CD4-positive, alpha-beta T cell treated with Interleukin-2 at 100 ng/mL for 4 hours (primary cell): ENCODE measurements at places on chromosomes 7 and 10.

- no peak for DNase-seq
Measured at GRCh38 chr7:98681511-98681910, 64.4 kb downstream of the NPTX2 start.

DNA sequence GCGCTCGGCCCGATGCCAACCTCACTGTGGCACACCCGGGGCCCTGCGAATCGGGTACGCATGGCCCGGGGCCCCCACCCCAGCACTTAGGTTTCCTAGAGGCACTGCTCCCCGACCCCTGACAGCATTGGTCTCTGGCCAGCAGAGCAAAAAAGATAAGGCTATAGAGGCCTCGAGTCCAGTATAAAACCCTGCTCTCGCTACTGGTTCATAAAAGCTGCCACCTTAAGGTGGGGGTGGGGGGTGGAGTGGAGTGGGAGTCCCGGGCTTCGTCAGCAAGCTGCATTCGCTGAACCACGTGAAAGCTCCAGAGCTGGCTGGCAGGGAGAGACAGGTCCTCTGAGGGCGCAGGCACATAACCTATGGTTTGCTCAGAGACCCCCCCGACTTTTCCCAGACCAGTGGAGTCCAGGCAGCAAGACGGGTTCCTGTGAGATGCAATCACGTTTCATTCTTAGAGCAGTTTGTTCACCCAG is 1.3 kb downstream of the KAZALD1 start:
- DNase-seq: no peak

DNA sequence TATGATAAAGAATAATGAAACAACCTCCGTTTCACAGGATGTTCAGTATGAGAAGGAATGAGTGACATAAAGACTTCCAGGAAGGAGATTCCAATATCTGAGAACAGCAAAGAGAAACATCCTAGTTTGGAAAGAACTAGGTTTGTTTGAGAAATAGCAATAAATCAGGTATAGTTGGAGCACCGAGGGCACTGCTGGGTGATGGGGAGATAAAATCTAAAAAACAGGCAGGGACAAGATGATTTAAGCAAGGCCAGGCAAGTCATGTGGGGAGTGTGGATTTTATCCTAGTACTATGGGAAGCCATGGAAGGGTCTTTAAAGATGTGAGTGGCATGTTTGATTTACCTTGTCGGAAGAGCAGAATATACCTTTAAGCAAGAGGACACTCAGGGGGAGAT is 169.7 kb downstream of the SPAG6 start:
- no peak for DNase-seq

DNA sequence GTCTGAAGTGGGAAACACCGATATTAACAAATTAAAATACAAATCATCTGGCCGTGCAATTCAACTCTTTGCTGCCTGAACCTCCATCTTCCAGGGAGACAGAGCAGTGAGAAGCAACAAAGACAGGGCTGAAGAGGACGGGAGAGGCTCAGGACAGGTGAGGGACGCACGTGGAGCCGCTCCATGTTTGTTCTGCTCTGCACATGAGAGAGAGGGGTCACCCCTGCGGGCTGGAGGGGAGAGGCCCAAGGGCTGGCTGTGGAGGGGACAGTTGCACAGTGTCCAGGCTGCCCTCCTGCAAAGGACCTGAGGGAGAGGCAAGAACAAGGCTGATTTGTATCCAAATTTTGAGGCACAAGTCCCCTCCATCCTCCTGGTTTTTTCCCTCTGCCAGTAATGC is 41.7 kb downstream of the COBL start:
- no peak for DNase-seq

GRCh38 chr10:122379041-122379440 is 4.5 kb downstream of the PLEKHA1 start:
- DNase-seq: no peak

DNA sequence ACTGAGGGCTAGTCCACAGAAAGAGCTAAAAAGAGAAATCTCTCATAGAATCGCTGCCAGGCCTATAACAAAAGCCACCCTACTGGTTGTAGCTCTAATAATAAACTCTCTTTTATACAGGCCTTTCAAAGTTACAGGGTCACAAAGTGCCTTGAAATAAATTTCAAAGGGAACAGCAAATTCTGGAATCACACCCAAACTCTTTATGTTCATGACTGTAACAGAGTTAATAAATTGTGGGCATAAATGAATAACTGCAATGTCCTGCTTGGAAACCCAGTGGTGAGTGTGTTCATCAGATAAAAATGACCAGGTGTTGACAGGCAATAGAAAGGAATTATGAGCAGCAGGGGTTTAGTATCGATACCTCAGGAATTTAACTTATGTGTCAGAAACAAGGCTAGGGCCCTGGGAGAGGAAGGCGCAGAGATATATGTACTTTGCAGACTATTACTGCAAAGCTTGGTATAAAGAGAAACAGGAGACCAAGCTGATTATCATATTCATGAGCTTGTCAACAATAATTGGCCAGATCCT is 9.3 kb downstream of the CDC14C start:
- no peak for DNase-seq

DNA sequence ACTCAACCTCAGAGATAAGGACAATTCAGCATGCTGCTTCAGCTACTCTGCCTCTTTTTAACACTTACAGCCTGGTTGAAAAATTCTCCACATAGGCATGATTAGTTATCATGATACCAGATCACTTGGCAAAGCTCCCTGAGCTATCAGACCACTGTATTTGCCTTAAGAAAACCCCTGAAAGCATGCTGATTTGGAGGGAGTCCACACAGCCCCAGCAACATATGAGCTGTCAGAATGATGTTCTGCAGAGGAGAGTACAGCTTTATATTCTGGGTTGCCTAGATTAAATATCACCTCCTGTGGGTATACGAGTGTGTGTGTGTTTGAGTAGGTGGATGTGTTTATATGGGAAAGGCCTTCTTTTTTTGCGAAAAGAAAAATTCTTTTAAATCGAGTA is 170.2 kb upstream of the CHRM2 start:
- no peak for DNase-seq

DNA sequence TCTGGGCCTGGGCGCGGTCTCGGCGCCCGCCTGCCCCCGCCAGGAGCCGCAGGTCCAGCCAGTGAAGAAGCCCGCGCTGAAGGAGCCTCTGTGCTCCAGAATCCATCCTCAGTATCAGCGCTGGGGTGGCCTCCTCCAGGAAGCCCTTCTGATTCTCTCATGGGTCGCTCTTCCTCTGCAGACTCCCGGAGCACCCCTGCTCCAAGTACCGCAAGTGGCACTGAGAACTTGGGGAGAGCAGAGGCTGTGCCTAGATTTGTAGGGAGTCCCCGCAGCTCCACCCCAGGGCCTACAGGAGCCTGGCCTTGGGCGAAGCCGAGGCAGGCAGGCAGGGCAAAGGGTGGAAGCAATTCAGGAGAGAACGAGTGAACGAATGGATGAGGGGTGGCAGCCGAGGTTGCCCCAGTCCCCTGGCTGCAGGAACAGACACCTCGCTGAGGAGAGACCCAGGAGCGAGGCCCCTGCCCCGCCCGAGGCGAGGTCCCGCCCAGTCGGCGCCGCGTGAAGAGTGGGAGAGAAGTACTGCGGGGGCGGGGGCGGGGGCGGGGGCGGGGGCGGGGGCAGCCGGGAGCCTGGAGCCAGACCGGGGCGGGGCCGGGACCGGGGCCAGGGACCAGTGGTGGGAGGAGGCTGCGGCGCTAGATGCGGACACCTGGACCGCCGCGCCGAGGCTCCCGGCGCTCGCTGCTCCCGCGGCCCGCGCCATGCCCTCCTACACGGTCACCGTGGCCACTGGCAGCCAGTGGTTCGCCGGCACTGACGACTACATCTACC is at the start of gene ALOX5:
ALOX5 (plus strand) TSS at position 641 of the 774 bp plus-strand sequence; CDS start at position 705, 64 bp downstream.
- peak; percentile 42 for DNase-seq

- no peak for DNase-seq
Measured at GRCh38 chr7:120273476-120273975, 551 bp downstream of the KCND2 start.

DNA sequence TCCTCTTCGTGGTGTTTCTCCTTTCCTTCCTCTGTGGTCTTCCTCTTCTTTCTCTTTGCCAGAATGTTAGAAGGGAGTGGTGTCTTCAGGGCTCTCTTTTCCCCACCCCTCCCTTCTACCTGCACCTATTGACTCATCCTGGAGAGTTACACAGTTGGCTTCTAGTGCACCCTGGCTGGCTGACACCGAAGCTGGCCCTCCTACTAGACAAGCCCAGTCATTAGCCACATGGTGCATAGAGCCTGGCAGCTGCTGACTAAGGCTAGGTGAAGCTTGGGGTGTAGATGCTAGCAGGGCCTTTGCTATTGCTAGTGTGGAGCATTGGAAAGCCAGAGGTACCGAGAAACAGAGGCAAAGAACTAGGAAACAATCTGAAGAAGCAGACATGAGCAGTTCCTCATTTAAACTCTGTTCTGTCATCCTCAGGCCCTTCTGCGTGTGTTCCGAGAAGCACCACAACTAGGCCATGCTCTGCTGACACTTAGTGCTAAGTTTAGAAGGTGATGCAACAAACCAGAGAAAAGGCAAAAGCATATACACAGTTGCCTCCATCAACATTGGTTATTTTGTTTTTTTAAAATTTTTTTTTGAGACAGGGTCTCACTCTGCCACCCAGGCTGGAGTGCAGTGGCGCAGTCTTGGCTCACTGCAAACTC is 213.9 kb downstream of the BAMBI start:
- no peak for DNase-seq

DNA sequence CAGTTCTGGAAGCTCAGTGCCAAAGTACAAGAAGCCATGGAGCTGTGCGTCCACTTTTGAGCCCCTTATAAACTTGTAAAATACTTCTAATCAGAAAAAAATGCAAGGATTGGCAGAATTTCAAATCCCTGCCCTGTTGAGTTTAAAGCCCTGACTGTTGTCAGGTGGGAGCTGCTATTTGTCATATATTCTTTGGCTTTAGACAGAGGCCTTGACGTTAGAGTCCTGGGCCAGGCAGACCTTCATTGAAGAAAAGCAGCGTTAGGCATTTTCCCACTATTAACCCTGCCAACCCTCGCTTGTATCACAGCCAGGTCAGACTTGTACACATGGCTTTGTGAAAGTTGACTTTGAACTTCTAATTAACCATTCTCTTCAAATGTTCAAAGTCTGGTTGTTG is 155.4 kb downstream of the TWIST1 start:
- DNase-seq: no peak

DNA sequence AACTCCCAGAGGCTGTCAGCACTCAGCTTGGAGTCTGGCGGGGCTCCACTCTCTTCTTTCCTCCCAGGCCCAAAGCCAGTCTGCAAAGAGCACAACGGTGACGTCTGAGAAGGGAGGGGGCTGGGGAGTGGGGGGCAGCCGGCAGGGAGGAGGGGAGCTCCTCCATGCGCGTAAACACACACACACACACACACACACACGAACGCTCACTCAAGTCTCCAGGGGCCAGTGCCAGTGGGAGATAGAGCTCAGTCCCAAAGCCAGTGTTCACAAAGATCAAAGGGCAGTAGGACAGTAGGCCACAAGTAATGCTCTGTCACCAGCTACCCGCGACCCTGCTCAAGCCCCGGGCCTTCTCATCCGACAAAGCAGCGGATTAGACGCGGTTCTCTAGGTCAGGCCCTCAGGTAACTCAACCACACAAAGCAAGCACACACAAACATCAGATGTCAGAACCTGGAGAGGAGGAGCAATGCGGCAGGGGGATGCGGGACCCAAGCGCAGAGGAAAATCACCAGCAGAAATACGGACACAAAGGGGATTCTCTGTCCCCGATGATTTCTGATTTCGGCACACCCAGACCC is 19.9 kb downstream of the TCAF1 start:
- DNase-seq: no peak

GRCh38 chr7:151725844-151726651 is 150.9 kb downstream of the PRKAG2 start:
- no peak for DNase-seq

DNA sequence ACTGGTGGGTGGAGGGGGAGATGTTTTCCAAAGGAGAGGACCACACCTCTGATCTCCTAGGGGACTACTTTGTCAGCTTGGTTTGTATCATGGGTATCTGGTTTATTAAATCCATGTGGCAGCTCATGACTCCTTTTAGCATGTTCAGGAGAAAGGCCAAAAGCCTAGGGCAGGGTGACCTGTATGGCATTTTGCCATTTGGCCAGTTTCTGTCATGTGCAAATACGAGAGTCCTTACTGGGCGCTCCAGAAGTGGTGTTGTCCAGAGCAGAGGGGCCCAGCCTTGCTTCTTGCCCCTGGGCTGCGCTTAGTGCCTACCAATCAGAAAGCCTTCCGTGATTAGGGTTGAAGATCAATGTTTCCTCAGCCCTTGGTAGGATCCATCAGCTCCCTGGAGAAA is 31.0 kb downstream of the ADRA2A start:
- no peak for DNase-seq

DNA sequence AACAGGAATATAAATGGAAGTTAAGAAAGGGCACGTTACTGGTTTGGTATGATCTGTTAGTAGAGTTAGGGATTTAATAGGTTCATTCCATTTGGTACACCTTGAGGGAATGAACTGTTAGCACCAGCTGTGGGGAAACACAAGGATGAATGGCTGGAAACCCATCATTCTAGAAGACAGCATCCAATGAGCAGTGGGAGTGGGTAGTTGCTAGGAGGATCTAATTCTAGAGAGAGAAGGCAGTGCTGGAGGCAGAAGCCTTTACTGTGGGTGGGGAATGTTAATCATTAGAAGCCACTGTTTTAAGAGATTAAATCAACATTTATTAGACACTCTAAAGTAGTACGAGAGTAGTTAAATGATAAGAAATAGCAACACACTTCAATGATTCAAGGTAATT is 15.5 kb upstream of the GPR15LG start:
- no peak for DNase-seq

DNA sequence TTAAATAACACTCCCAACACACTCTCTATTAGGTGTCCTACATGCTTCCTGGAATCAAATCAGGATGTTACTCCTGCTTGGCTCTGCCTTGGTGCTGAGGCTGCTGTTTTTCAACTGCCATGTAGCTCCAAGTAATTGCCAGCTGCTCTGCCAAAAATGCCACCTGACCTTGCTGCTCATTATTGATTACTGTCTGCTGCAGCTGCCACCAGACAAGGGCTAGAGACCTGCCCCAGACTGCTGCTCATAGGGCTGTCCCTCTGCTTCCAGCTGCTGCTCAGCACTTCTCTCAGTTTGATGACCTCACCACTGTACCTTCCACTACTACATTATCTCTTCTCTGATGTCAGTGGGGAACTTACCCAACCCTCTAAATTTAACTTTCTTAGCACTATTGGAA is 102.5 kb downstream of the PCLO start:
- DNase-seq: no peak

GRCh38 chr10:21797984-21798765 is 205.4 kb downstream of the DNAJC1 start:
- DNase-seq: peak; percentile 7

GRCh38 chr10:111119637-111120036 is 42.8 kb downstream of the ADRA2A start:
- DNase-seq: no peak

DNA sequence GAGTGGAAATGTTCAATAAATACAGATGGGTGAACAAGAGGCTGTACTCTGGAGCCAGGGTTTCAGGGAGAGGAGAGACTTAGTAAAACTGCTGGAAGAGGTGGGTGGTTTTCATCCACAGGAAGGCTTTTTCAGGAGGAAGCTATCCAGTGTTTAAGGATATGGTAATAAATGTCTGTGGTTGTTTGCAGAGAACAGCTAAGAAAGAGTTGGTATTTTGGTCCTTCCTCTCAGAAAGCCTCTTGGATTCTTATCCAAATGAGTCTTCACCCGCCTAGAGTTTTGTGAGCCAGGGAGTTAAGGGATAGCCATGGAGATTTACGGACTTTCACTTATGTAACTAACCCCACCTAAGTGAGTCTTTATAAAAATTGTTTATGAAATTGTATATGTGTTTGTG is 95.7 kb downstream of the GNAI1 start:
- no peak for DNase-seq
